ENCODE measurements at places on chromosomes 3 and 15.
A peak's percentile ranks its signal among the peaks of the same experiment; 100 is the strongest.

GRCh38 chr3:94206291-94206690 is 143.4 kb downstream of the NSUN3 start:
- no peak for DNase-seq

DNA sequence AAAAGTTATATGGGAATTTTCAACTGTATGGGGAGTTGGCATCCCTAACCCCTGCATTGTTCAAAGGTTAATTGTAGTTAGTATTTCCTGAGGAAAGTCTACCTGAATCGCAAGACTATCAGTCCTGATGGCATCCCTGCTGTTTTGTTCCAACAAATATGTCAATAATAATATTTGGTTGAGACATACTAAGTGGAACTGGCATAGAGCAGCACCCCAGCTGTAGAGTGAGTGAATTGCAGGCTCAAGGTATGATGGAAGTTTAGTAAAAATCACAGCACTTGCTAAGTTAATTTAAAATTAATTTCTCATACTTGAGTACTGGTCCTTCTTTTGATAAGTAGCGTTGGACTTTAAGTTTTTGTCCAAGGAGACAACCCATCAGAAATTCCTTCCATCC is 18.0 kb upstream of the COMMD2 start:
- DNase-seq, result no peak

GRCh38 chr15:37876900-37877299 is 57.5 kb upstream of the TMCO5A start:
- no peak for DNase-seq

- DNase-seq, result no peak
Observed at GRCh38 chr3:133377396-133377795, 22.5 kb upstream of the BFSP2 start.

DNA sequence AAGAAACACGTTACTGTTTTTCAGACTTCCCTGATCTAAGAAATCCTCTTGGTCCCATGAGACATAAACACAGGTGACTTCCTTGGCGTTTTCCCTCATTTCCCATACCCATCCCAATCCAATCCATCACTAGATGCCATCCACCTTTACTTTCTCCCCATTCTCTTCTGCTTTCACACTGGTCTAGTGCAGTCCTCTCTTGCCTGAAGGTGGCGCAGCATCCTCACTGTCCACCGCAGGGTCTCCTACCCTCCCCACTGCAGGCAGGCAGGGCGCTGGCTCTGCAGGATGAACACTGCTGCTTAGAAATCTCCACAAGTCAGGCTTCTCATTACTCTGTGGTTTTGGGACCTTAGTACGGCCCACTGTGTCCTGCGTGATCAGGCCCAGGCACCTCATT is 58.2 kb downstream of the RAB7A start:
- DNase-seq, result peak; percentile 30

- no peak for DNase-seq
Observed at GRCh38 chr3:176046703-176047102, 1150.6 kb downstream of the TBL1XR1 start.

- no peak for DNase-seq
Observed at GRCh38 chr3:124886168-124887056, 753 bp downstream of the ITGB5 start.

- no peak for DNase-seq
Observed at GRCh38 chr15:100531823-100532327, 3.1 kb upstream of the CERS3 start.
